ENCODE measurements at places on chromosomes 7 and 10. TPM values are rescaled to one million over a fixed set of nuclear protein-coding genes. Genes with fewer than 3 reads are reported as not detected.

The TFAM gene
- total RNA-seq: 36.9 TPM

The SPDYE9 gene
- not detected for total RNA-seq

The ITPRID1 gene
- 0.45 TPM for total RNA-seq

The GJD4 gene
- not detected for total RNA-seq

Data from stomach (tissue), 19 donors.